ENCODE measurements at places on chromosomes 3 and 15.

DNA sequence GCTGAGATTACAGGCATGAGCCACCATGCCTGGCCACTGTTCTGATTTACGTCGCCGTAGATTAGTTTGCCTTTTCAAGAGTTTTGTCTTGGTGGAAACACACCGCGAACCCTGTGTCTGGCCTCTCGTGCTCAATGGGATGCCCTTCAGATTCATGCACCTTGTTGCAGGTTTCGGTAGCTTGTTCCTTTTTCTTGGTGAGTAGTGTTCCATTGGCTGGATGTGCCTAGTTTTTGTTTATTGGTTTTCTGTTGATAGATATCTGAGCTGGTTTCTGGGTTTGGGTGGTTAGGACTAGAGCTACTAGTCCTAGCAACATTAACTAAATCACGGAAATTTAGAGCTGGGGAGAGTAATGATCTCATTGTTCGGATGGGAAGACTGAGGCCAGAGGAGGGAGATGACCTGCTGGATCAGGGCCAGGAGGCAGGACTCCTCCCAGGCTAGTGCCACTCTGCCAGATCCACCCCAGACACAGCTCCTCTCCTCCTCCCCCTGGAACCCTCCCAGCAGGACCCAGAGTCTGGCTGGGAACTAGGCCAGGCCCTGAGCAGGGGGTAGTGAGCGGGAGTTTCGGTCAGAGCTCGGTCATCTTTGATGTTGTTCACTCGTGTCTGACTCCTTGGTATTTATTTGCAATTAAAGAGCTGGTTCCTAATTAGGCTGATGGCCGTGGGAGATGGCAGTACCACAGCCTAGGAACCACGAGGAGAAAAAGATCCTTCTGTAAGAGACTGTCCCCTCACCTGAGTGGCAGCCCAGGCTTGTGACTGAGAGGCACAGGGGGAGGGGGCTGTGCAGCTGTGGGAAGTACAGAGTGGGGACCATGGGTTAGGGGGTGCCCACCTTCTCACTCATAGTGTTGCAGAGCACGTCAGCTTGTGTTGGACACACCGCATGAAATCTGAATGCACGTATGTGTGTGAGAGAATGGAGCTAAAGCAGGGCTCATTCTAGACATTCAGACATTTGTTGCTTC, 73.4 kb downstream of the SMAD6 start:
- no peak for DNase-seq

- no peak for DNase-seq
Measured at GRCh38 chr15:40471808-40472150, 995 bp downstream of the CHST14 start.

DNA sequence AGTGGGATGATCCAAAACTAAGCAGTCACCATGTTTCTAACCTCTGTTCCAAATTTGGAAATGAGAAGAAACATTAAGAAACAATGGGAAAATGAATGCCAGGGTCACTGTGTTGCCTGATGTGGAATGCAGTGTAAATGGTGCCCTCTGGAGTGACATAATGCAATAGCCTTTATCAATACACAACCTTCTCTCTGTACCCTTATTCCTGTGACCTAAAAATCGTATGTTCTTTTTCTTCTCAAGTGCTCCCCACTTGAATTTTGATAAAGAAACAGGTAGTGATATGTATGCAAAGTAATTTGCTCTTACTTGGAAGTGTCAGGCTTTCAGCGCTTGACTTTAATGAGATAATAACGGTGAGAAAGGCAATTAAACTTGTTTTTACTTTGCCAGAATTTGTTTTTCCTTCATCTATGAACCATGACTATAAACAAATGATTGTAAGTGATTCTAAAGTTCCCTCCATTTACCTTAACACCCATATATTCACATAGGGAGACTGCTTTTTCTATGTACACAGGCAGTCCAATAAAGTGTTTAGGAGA, 145.8 kb upstream of the THRB start:
- DNase-seq: no peak

GRCh38 chr15:65577129-65577996, 33.6 kb downstream of the INTS14 start:
- no peak for DNase-seq

DNA sequence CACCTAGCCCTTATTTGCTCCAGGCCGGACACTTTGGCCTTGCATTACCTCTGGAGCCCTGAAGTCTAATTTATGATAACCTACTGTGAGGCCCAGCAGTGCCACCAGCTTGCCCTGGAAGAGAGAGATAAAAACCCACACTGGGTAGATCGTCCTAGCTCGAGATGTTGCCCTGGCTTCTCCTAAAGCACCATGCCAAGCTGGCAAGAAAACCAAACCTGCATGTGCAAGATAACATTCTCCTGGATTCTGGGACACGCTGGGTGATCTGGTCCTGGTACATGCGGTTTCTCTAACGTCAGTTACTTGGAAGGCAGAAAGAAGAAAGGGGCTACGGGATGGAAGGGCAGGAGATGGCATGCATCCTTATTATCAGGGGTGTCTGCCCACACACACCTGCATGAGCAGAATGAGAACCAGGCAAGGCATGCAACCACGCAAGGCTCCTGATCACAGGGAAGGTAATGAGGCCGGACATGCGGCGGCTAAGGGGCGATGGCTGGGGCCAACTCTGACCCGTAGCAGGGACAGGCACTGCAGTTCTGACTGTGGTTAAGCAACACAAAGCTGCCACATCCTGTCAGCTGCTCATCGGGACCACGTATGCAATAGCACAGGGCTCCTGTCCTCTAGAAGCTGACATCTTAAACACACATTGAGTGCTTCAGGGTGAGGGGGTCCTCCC, 73.0 kb downstream of the OXNAD1 start:
- no peak for DNase-seq

DNA sequence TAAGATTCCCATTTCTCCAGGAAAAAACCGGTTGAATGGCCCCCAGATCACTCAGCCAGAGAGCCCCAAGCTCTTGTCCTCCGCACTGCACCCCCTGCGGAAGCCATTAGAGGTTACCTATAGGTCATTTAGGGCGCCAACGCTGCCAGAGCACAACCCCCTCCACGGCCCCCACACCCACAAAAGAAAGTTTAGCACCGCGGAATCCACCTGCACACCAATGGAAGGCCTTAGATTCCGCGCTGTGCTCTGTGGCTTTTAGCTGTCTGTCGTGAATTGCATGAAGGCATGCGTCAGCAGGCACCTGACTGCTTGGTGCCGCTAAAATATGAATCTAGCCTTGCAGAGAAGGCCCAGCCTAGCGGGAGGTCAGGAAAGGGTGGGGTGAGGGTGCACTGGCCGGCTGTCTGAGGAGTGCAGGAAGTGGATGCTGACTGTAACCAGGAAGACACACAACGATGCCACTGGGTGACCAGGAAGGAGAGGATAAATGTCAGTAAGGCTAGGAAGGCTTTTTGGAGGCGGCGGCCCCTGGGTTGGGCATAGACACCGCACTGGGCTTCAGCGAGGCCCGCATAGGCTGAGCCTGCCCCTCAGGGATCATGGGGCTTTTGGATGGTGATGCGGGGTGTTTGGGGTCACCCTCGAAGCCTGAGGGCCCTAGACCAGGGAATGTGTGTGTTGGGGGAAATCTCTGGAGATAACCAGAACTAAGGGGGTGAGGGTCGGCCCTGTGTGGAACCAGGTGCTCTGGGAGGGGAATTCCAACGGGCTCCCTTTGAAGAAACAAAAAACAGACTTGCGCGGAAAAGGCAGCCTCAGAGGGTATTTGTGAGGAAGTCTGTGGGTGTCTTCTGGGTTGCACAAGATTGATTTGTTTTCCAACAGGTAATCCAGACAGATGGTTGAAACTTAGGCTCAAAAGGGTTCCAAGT, 976 bp upstream of the NUP210 start:
- no peak for DNase-seq

DNA sequence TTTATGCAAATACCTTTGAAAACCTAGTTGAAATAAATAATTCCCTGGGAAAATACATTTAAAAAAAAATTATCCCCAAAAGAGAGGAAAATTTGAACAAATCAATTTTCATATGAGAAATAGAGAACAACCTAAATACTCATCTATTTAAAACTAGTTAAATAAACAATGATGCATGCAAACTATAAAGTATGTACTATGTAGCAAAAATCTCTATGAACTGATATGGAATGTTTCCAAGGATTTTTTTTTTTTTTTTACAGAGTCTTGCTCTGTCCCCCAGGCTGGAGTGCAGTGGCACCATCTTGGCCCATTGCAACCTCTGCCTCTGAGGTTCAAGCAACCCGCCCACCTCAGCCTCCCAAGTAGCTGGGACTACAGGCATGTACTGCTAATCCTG, 27.2 kb upstream of the B3GALNT1 start:
- DNase-seq: no peak

DNA sequence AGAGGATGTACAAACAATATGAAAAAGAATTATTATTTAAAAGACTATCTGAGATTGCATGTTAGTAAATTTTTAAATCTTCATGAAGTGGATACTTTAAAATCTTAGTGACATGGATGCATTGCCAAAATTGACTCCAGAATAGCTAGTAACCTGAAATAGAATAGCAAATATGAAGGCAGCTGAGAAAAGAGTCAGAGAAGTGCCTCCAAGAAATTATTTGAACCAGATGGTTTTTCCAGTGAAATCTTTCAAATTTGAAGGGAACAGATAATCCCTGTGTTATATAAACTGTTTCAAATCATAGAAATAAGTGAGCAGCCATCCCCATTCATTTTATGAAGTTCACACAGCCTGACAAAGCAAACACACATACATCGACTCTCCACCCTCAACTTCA, 29.6 kb downstream of the FSIP1 start:
- no peak for DNase-seq

DNA sequence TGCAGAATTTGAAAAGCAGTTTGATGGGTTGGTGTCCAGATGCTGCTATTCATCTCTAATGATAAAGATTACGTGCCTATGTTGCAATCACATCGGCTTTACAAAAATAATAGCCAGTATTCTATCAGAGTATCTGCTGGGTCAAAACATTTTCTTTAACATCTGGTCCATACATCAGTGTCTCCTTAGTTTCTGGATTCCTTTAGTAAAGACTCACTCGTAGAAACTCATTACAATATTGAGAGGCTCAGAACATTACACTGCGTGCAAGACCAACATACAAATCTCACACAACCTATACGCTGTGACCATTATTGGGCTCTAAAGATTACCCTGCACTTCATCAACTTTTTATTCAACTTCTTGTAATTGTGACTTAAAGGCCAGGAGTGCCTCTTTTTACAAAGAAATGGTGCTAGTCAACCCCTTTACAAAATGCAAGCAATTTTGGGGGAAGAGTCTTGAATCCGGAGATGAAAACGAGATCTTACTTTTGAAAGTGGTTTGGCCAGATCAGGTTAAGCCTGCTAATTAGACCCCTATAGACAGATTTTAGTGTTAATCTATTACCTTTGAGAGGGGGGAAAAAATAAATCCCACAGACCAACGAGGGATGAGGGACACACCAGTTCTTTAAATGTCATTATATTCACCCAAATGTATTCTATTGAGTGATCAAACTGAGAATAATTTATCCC, 2.9 kb downstream of the TRA2B start:
- no peak for DNase-seq

GRCh38 chr3:46368569-46368968, 2.2 kb upstream of the CCR5 start:
- no peak for DNase-seq

DNA sequence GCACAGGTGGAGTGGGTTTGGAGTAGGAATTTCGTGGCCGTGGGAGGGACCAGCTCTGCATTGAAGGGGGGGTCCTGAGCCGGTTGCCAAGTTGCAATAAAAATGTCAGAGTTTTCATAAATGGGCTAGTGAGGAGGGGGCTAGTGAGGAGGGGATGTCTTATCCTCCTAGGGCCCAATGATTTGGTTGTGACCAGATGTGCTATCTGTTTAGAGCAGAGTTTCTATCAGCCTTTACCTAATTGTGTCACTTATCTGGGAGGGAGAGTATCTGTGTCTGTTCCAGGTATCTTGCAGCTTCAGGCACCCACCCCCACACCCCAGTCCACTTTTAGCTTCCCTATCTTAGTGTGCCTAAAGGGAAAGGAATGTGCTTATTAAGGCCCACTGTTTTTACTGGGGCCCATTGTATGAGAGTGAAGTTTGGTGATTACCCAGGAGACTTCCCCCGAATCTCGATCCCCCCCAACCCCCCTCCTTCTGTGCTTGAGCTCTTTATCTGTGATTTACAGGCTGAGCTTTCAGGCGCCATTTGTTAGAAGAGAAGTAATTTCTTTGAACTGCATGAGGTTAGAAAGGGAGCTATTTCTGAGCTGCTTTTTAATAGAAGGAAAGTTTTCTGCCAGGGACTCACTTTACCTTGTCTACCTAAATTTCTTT, 42.6 kb downstream of the PPCDC start:
- DNase-seq: no peak

- no peak for DNase-seq
Measured at GRCh38 chr3:123656274-123656673, 71.4 kb upstream of the HACD2 start.
